T-cell (primary cell): ENCODE measurements at places on chromosomes 2 and 18.

- DNase-seq, result no peak
Observed at GRCh38 chr2:134677856-134678756, 40.7 kb downstream of the TMEM163 start.

DNA sequence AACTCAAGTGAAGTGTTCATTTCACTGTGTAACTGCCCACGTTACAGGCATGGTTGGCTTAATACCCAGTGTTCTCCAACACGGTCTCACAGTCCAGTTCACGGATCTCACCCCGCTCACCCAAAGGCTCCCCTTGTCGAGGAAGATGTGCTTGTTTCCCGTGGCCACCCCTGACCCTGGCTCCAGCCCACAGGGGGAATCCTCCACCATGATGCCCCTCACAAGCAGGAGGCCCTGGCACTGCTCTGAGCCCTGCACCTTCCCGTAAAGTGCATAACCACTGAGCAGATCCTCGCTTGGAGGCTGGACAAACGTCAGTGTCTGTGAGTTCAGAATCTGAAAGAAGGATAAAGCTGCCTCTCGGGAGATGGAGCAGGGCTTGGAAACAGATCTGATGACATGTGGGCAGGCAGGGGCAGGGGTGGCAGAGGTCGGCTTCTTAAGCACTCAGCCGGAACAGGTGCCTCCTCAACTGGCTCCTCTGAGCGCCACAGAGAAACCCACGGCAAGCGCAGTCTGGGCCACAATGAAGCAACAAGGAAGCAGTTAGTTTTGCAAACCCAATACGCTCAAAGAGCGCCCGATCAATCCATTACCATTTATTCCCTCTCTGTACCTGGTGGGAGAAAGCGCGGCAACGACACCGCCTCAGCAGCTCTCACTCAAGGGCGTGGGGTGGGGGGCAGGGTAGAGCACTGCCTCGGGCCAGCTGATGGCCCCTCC is 17.6 kb downstream of the HDAC4 start:
- DNase-seq, result no peak

- DNase-seq, result no peak
Observed at GRCh38 chr2:44480068-44480467, 118.3 kb downstream of the CAMKMT start.

GRCh38 chr18:5152343-5153020 is 44.6 kb downstream of the AKAIN1 start:
- DNase-seq, result no peak

DNA sequence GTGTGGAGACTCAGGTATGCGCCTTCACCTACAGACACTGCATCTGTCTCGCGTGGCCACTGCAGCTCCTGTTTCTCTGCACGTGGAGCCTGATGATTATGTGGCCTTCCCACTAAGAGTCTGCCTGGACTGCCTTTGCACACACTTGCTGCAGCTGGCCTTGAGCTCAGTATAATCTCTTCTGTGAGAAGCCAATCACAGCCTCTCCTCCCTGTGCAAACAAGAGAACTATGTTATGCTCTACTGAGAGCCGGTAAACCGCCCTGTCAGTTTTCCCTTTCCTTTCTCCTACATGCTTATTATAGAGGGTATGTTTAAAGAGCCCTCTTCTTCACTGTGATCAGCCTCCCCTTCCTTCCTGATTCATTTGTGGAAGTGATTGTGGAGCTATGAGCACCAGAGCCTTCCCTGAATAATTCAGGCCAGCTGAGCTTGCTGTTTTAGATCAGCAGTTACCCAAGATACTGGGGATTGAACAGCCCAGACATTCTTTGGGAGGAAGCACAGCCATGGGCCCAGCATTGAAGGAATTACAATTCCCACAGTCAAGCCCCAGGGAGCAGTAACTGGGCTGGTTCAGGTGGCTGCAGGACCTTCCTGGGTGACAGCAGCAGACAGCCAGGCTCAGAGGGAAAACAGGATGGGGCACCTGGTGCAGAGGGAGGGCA is 3.7 kb upstream of the TGFA start:
- no peak for DNase-seq

- no peak for DNase-seq
Observed at GRCh38 chr2:203714112-203714511, 7.7 kb downstream of the CD28 start.

DNA sequence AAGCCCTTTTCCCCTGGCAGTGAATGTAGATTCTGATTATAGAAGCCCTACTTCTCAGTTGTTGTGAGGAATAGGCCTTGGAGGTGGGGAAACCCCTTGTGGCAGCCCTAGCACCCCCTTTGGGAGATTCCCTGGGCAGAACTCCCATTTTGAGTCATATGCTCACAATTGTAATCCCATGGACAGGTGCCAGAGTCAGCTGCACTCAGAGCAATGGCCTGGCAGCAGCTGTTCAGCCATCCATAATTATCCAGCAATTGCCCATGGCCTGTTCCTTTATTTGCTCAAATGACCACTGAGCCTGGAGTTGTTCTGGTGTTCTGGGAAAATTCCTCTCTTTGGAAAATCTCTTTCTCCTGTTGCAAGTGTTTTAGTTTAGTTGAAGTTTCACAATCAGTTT is 71.7 kb downstream of the PTRHD1 start:
- DNase-seq, result no peak

GRCh38 chr18:50678651-50679050 is 118.8 kb downstream of the MAPK4 start:
- DNase-seq, result no peak

DNA sequence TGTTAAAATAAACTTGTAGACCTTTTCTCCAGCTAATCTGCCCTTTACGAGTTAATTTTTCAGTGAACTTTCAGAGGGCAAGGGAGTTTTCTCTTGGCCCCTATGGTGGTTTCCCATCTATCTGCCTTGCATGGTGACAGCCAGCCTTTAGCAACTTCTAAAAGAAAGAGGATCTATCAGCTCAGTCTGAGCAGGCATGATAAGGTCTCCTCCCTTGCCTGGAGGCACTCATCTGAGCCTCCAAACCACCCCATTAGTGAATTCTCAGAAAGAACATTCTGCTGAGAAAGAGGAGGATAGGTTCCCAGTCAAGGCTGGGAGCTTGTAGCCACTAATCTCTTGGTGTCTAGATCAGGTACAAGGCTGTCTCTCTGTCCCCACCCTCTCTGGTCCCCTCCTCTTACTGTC is 10.7 kb upstream of the GYPC start:
- DNase-seq, result no peak

DNA sequence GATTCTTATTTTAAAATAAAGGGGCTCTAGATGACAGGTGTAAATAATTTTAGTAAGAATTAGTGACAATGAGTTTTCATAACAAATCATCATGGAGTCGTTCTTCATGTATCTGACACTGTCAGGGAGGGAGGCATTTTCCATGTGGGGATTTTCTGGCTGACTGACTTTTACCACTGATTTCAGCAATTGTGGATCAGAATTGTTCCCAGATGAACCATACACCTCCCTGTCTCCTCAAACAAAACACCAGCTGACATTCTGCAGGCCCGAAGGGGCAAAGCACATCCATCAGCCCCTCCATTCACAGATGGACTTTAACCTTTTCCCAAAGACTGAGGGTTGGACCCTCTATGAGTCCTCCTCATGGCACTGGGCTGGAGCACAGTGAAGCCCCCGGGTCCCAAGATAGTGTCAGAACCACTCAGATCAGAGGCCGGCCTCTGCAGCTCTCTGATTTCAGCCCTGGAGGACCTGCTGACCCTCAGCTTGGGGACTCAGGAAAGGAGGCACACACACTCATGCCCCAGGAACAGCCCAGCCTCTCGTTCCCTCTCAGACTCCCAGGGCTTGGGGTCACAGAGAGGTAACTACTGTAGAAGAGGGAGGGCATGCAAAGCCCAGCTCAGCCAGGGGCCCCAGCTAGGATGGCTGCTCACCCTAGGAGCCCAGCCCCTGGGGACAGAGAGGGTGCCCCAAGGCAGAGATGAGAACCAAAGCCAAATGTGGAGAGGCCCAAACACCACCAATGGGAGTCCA is 43.2 kb upstream of the LOXHD1 start:
- no peak for DNase-seq

GRCh38 chr18:12441475-12442034 is 33.8 kb downstream of the PRELID3A start:
- DNase-seq, result no peak

- no peak for DNase-seq
Observed at GRCh38 chr2:168912466-168912865, 11.4 kb downstream of the G6PC2 start.

DNA sequence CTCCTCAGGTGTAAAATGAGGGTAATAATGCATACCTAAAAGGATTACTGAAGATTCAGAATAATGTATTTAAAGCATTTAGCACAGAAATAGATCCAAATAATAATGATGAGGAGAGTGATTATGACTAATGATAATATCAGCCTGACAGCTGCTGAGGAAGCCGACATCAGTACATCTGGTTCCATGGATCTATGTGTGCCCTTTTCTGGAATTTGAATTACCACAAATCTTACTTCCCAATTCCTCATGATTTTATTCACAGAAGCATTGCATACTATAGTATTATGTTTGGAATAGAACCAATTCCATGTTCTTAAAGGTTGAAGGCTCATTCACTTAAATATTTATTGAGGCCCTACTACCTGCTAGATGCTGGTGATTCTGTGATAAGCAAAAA is 248.9 kb upstream of the THUMPD2 start:
- no peak for DNase-seq

GRCh38 chr2:44638649-44639048 is 276.9 kb downstream of the CAMKMT start:
- DNase-seq, result no peak

DNA sequence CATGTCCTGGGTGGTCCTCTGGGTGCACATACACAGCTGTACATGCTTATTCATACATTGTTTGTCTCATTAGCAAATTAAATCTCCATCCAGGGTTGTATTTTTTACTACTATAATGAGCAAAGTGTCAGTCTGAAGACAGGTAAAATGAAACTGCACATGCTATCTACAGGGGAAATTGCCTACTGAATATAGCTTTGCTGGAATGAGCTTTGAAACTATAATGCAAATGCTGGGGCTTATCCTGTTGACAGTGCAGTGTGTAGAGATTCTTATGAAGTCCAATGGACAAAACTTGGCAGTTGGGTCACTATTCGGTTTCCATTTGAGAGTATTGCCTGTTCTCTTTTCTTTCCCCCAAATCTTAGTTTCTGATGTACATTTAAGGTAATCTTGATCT is 292.8 kb upstream of the LRP1B start:
- DNase-seq, result no peak

DNA sequence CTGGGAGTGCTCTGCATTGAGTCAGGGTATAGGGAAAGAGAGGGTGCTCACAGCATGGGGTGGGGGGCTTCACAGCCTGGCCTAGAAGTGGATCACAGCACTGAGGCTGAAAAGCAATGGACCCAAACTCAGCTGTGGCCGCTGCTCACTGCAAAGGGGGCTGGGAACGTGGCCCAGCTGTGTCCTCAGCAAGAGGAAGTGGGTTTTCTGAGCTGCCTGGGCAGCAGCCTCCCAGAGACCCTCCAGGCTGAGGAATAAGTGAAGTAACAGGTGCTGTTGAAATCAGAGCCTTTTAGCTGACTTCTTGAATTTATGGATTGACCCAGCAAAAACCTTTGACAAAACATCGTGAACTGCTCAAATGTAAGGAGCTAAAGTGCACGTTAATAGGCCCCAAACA is 35.2 kb downstream of the PTGR3 start:
- DNase-seq, result no peak

DNA sequence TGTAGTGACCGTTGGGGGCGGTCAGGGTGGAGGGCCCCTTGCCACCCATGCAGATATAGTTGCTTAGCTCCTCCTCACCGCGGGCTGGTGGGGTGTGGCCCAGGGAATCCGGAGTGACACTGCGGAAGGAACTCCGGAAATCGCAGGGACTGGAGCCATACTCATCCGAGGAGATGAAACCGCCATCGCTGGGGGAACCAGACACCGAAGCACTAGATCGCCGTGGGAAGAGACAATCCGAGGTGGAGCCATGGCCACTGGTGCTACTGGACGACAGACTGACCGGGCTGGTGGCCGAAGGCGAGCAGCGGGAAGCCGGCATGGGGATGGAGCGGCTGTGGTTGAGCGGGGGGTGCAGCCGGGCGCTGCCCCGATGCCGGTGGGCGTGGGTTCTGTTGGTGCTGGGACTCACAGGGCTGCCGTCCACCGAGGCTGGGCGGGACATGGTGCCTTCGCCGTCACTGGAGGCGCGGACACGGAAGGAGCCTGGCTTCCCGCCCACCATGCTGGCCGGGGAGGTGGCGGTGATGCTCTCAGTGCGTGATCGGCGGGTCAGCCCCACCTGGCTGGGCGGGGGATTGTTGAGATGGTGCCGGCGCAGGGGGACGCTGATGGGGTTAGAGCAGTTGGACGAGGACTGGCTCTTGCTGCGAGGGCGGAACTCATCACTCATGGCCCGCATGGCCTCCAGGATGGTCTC is 2.2 kb downstream of the IRS1 start:
- no peak for DNase-seq

GRCh38 chr2:233444501-233444900 is 90.2 kb downstream of the DGKD start:
- DNase-seq, result no peak

GRCh38 chr18:63348508-63349136 is 18.4 kb downstream of the KDSR start:
- no peak for DNase-seq

- no peak for DNase-seq
Observed at GRCh38 chr2:30963184-30963583, 155.9 kb upstream of the CAPN13 start.

- no peak for DNase-seq
Observed at GRCh38 chr2:240390091-240391073, 45.1 kb upstream of the GPC1 start.

DNA sequence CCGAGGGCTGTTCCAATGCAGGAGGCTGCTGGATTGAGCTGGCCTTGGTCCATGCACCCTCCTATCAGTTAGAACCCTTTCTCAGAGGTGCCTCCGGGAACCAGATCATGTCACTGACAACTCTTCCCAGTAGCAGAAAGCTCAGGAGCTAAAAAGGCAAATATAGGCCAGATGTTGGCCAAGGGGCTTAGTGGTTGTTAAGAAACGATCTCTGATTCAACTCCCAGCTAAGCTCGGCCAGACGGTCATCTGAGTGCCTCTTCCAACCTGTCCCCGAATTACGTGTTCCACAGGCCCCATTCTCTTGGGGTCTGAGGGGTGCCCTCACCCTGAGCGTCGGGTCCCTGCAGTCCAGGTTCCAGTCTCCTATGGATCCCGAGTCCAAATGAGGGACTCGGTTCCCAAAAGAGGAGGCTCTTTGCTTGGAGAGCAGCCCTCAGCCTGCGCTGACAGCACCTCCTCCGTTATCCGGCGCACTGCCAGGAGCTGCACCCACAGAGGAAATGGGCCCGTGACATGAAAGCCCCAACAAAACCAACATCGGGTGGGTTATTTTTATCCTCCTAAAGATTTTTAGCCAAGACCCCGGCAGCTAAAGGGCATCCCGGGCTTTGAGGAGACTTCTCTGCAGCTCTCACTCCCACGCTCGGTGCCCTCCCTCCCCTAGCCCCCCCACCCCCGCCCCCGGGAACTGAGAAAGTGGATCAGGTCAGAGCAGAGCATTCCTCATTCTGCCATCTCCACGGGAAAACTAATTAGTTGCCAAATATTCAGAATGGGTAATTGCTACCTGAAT is 106.6 kb upstream of the ID2 start:
- DNase-seq, result peak; percentile 62

DNA sequence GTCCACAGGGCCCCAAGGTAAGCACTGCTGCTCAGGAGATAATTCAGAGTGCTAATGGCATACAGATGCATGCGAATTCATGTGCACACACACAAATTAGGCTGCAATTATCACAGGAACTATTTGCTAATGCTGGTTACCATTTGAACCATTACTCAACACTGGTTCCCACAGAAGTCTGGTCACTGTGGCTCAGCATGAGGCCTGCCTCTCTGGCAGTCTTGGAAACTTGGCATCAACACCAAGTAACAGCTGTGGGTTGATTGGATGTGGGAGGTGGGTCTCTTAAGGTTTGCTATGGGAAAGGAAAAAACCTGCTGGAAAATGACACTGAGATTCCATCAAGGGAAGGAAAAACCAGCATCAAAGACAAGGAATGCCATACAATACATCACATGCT is 105.0 kb downstream of the CELF4 start:
- no peak for DNase-seq
